ENCODE measurements at places on chromosomes 5 and 9. TPM values are rescaled to one million over a fixed set of nuclear protein-coding genes. Genes with fewer than 3 reads are reported as not detected.

GRCh38 chr9:136759001-136759400 lies 958 bp upstream of the LCN8 start:
- DNase-seq = no peak

PPIC gene
- total RNA-seq = 4.7 TPM

DNA sequence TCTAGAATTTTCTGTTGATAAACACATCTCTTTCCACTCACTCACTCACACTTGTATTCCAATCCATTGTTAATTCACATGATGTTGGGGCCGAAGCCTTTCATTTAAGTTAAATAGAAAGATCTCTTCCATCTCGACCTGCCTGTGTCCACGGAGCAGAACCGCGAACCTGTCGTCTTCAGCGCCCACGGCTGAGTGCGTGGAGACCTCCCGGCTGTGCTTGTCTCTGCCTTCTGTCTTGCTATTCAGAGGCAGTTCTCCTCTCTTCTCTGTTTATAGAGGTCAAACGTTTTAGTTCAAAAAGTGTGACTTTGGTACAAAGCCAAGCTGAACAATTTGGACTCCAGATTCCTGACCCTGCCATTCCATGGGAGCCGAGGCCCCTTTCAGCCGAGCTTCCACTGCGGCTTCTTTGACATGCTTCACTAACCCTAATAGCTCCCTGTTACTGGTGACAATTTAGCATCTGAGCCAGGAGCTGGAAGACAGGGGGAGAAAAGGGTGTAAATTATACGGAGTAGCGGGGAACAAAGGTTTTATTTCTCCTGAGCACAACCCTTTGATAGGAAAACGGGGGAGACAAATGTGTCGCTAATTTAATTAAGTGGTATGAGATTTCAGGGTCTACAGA lies 314.4 kb upstream of the IRX4 start:
- no peak for DNase-seq

DNA sequence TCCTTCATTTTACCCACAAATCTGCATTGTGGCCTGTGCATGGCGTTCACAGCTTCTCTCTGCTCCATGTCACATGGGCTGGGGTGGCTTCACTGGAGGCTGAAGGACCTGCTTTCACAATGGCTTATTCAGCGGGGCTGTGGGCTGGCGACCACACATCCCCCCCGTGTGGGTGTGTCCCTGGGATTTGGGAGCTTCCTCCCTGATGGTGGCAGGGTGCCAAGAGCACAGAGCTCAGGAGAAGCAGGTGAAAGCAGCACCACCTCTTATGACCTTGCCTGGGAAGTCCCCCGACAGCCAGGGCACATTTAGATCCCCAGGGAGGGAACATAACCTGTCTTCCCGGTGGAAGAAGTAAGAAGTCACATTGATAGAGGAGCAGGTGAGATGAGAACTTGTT lies 5.0 kb upstream of the MED10 start:
- no peak for DNase-seq

DNA sequence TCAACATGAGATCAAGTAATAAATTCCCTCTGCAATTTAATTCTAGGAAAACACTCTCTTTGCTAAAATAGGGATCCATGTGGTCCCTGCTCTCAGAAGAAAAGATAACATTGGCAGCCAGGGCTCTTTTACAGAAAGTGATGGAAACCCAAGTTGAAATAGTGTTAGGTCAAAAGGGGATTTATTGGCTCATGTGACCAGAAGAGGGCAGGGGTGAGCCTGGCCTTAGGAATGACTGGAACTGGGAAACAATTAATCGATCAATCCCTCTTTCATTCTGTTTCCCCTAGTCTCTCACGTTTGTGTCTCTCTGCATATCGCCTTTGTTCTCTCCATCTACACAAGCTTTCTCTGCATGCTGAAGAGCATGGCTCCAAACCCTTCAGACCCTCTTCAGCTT lies 58.3 kb upstream of the ALDH1B1 start:
- no peak for DNase-seq

Measured in cerebellum (tissue), 4 donors.